Astrocyte (in vitro differentiated cells and primary cell): ENCODE measurements at places on chromosomes 16 and 17. TPM values are rescaled to one million over a fixed set of nuclear protein-coding genes. Genes with fewer than 3 reads are reported as not detected.

DNA sequence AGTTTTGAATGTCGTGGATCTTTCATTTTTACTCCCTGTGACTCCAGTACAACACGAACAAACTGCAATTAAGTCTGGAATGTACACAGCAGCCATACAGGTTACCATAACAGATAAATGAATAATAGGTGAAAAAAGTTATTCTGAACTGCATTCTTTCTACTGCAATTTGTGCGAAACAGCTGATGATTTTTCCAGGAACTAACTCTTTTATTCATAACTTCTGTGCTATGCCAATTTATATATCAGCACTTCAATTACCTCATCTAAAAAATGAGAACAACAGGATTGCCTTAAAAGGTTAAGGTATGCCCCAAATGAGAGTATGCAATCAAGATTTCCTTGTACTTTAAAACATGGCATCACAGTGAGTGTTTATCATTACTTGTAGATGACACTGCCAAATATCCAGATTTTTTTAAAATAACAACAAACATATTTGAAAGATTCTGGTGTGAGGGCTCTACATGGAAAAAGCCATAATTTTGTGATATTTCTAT, 238.9 kb downstream of the CDH8 start:
- H3K4me3 ChIP-seq = no peak overlapping the region
- H3K27me3 ChIP-seq = no peaks in the 10 kb centered on the region
- no peak overlapping the region for H3K27ac ChIP-seq

GRCh38 chr17:42678951-42679491, 2.2 kb upstream of the PLEKHH3 start:
- H3K4me1 ChIP-seq = peaks cover 59% of the 10 kb centered on the region
- H3K27me3 ChIP-seq = peaks cover 4% of the 10 kb centered on the region
- peak; percentile 26 for DNase-seq
- H3K27ac ChIP-seq = peak overlapping the region; percentile 83

DNA sequence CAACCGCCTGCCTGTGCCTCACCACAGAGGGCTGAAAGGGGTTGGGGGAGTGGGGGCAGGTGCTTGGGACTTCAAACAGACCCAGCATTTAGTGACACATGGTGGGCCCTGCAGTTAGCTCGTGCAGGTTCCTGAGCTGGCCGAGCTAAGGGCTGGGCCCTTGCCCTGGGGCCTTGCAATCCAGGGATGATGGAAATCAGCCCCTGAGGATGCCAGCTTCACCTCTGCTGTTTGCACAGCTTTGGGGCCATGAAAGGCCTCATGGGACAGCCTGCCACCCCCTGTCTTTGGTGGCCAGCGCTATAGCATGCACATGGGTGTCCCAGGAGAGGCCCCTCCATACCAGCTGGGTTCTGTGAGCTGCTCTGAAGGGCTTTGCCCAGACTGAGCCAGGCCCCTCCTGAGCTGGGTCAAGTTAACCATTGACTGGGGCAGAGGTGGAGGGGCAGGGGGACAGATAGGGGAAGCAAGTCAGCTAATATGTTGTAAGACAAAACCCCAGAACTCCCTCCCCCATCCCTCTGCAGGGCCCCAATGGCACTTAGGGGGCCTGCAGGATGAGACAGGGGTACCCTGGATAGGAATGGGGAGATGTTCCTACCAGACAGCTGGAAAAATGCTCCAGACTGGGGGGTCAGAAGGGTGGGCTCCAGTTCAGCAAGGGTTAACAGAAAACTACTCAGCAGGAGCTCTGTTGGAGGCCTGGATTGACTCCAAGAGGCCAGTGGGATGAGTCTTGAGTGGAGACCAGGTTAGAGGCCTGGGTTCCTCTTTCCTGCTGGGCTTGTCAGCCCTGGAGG, 692 bp downstream of the PRR15L start:
- H3K27me3 ChIP-seq = peaks cover 5% of the 10 kb centered on the region
- H3K4me3 ChIP-seq = no peak overlapping the region
- no peaks in the 10 kb centered on the region for H3K36me3 ChIP-seq
- H3K27ac ChIP-seq = no peak overlapping the region
- peaks cover 4% of the 10 kb centered on the region for H3K4me1 ChIP-seq

The LGALS9 gene
- total RNA-seq = 9.0 and 9.4 TPM in 2 replicates

GRCh38 chr16:78931267-78931666, 669.3 kb downstream of the MAF start:
- H3K27ac ChIP-seq = no peak overlapping the region
- H3K4me1 ChIP-seq = no peaks in the 10 kb centered on the region
- no peaks in the 10 kb centered on the region for H3K27me3 ChIP-seq
- H3K36me3 ChIP-seq = no peaks in the 10 kb centered on the region
- H3K4me3 ChIP-seq = no peak overlapping the region

DNA sequence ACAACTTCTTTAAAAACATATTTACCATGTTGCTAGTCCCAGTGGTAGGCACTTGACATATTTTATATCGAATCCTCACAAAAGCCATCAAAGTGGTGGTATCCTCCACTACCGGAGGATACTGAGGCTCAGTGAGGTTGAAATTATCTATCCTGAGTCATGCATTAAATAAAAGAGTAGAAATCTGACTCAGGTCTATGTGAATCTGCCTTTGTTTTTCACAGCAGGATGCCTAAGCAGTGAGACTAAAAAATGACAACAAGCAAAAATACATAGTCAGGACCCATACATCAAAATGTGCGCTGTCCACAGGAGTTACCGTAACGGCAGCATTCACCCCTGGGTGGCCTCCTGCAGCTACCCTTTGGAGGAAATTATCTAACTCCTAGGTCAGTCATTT, 17.7 kb downstream of the BRD7 start:
- H3K27ac ChIP-seq = no peak overlapping the region
- no peak overlapping the region for H3K4me3 ChIP-seq
- H3K27me3 ChIP-seq = no peaks in the 10 kb centered on the region
- peaks cover 25% of the 10 kb centered on the region for H3K36me3 ChIP-seq
- H3K4me1 ChIP-seq = no peaks in the 10 kb centered on the region

- no peak for DNase-seq
- H3K36me3 ChIP-seq = peaks cover 8% of the 10 kb centered on the region
- no peak overlapping the region for H3K27ac ChIP-seq
- H3K4me3 ChIP-seq = no peak overlapping the region
These were observed 33.3 kb downstream of the RNF135 start for GRCh38 chr17:31004160-31004559.

The HOXB2 gene
- total RNA-seq = 0.41 and 1.8 TPM in 2 replicates

GRCh38 chr17:193841-194806, 12.7 kb upstream of the DOC2B start:
- no peaks in the 10 kb centered on the region for H3K36me3 ChIP-seq
- no peaks in the 10 kb centered on the region for H3K4me1 ChIP-seq
- H3K27ac ChIP-seq = no peak overlapping the region
- DNase-seq = no peak

The MYO15A gene
- 0.32 and 0.48 TPM in 2 replicates for total RNA-seq

- H3K27me3 ChIP-seq = no peaks in the 10 kb centered on the region
- DNase-seq = no peak
- peaks cover 23% of the 10 kb centered on the region for H3K4me1 ChIP-seq
- no peak overlapping the region for H3K4me3 ChIP-seq
These were observed 47.3 kb downstream of the SMPD3 start for GRCh38 chr16:68400924-68401460.

The MYCBPAP gene
- total RNA-seq = 0.99 and 1.4 TPM in 2 replicates

- H3K27me3 ChIP-seq = no peaks in the 10 kb centered on the region
- peak overlapping the region; percentile 40 for H3K4me3 ChIP-seq
- peaks cover 74% of the 10 kb centered on the region for H3K4me1 ChIP-seq
- H3K27ac ChIP-seq = peak overlapping the region; percentile 99
- H3K36me3 ChIP-seq = no peaks in the 10 kb centered on the region
These were observed 20.8 kb upstream of the ZFHX3 start for GRCh38 chr16:73068541-73069401.

The PLEKHG4 gene
- 1.8 and 2.4 TPM in 2 replicates for total RNA-seq

DNA sequence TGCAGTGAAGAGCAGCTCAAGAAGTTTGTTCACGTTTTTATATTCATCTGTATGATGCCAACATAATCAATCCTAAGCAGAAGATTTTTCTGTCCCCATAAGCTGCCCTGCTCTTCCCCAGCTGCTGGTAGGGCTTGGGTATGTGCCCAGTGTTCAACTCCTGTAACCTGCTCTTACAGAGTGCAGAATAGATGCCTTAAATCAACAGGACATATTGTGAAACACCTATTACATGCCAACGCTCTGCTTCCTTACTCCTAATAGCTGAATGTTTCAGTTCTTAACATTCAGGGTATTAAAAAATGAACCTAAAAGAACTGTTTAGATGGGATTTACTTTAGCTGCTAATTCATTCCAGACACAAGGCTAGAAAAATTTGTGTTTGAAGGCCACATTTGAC, 190.9 kb downstream of the HS3ST3A1 start:
- no peak overlapping the region for H3K27ac ChIP-seq
- no peaks in the 10 kb centered on the region for H3K27me3 ChIP-seq
- no peak overlapping the region for H3K4me3 ChIP-seq
- DNase-seq = no peak
- no peaks in the 10 kb centered on the region for H3K36me3 ChIP-seq
